Calu3 (cell line): ENCODE measurements at places on chromosomes 12 and 14. TPM values are rescaled to one million over a fixed set of nuclear protein-coding genes. Genes with fewer than 3 reads are reported as not detected.

Gene RPS6KA5
- 9.7 and 10.3 TPM in 2 replicates for total RNA-seq

Gene RNASE4
- total RNA-seq = 5.3 and 7.3 TPM in 2 replicates

- DNase-seq = no peak
Measured at GRCh38 chr12:131699434-131699833, 11.5 kb upstream of the SFSWAP start.

DNA sequence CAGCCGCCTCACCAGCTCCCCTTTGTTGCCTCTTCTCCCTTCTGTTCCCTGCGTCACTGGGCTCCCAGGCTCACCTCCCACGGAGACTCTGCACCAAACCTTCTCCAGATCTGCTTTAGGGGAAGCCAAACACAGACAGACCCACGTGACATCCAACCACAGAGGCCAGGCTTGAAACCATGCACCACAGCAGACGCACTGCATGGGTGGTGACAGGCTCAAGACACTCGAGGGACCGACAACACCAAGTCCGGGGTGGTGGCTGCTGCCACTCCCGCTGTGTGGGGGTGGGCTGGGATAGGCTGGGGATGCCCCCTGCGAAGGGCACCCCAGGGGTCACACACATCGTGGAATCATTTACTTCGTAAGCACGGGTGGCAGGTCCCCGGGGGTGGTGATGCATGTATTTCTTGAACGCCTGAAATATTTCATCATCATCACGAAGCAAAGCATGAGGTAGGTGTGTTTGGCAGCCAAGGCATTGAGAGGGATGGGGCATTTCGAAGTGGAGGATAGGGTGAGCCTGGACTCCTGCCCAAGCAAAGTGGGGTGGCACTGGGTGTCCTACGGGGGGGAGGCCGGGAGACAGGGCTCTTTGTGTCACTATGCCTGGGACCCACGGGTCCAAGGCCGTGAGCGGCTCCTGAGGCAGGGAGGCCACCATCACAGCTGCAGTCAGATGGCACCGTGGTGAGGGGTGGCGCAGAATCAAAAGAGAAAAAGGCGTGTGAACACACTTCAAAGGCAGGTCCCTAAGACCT lies 66.8 kb upstream of the RFLNA start:
- DNase-seq = no peak

Gene NKX2-1
- total RNA-seq = not detected in 2 replicates

DNA sequence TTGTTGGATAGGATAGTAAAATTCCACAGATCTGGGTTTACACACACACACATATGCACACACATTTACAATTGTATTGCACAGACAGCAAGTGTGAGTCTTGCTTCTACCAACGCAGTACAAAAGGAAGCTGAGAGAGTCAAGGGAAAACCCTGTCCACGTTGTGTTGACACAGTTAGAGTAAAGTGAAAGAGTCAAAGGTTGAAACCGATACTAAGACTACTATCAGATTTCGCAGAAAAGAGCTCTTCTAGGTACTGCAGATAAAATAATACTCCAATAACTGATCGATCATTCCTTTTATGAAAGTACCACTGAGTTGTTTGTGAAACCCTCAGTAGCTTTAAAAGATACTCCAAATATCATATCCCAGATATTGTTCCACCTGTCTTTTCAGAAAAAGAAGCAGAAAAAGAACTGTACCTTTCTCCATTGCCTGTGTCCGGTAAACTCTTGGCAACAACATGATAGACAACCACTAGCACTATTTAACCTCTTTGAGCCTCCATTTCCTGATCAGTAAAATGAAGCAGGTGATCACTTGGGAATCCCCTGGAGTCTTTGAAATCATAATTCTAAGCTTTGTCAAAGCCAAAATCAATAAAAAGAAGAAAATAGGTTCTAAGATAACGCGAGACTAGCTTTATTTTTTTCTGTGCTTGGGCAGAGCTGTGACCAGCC lies 224.6 kb upstream of the FOXN3 start:
- DNase-seq = no peak
